Stimulated activated CD4-positive, alpha-beta T cell treated with anti-CD3 and anti-CD28 coated beads, Interleukin-15, amount 100 ng/mL, for 1 hour (primary cell): ENCODE measurements at places on chromosomes 6 and 20.

- DNase-seq = no peak
Measured at GRCh38 chr6:111605100-111605751, 452 bp downstream of the TRAF3IP2 start.

DNA sequence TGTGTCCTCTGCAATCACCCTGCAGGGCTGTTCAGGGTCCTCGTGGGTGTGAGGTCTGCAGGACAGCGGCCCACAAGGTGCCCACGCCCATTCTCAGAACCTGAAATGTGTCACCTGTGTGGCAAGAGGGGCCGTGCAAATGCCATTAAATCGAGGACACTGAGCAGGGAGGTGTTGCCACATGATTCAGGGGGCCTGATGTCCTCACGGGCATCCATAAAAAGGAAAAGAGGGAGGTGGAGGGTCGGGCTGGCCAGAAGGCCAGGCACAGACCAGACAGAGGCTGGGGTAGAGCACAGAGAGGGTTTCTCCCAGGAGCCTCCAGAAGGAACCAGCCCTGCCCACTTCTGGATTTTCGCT is 239.6 kb downstream of the ERMARD start:
- DNase-seq = no peak

DNA sequence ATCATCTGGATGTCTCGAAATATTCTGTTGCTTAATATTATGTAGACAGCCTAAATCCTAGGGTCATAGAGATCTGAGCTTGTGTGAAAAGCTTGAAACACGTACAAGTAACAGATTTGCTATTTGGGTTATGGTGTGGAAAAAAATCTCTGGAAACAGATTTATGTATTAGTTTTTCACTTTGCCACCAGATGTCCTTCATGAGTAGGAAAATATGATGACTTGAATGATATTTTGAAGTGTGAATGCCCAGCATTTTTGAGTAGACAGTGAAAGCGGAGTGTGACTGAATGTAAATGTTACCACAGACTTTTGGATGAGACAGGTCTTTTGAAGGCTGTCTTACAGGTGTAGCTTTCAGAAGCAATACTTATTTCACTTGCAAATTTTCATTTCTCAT is 4.2 kb upstream of the BMP6 start:
- no peak for DNase-seq

GRCh38 chr20:31937820-31938219 is 14.0 kb downstream of the PDRG1 start:
- no peak for DNase-seq

DNA sequence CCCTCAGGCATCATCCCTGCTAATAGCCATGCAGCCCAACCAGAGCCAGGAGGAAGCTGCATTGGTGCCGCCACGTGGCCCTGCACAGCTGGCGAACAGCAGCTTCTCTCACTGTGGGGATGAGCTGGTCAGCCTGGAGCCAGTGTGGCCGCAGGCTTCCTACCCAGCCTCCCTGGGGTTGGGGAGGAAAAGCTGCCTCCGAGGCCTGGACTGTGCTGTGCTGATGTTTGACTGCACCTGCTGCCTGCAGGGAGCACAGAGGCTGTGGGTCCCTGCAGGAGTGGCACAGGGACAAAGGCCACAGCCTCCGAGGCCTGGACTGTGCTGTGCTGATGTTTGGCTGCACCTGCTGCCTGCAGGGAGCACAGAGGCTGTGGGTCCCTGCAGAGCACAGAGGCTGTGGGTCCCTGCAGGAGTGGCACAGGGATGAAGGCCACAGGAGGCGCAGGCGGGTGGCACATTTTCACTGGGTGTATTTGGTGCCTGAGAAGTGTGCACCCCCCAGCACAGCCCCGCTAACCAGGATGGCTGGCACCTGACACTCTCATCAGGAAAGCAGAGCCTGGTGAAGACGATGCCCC is 83.9 kb downstream of the DLL1 start:
- DNase-seq = no peak

DNA sequence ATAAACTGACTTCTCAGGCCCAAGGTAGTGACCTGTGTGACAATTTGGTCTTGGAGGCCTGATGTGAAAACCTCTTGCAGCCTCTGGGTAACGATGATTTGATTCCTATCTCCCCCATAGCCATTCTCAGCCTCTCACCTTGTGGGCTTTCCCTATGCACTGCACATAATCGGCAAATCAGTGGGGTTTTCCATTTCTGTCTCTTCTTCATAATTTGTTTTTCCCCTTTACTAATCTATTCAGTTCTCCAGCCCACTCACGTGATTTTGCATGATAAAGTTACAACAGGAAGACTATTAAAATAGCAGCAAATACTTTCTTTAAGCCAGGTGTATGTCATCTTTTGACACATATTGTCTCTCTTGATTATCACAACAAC is 893.7 kb downstream of the TFAP2A start:
- DNase-seq = no peak

DNA sequence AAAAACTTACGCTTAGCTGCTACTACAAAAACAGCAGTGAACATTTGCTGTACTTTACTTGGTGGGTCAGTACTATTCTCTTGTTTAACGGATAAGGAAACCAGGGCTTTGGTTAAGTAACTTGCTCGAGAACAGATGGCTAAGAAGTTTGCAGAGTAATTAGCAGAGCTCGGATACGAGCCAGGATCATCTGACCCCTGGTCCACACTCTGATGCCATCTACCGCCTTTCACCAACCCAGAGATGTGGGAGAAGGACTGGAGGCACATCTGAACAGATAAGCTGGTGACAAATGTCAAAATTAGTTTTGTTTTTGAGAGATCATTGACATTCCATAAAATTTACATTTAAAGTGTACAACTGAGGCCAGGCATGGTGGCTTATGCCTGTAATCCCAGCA is 18.9 kb upstream of the RPL7L1 start:
- no peak for DNase-seq

DNA sequence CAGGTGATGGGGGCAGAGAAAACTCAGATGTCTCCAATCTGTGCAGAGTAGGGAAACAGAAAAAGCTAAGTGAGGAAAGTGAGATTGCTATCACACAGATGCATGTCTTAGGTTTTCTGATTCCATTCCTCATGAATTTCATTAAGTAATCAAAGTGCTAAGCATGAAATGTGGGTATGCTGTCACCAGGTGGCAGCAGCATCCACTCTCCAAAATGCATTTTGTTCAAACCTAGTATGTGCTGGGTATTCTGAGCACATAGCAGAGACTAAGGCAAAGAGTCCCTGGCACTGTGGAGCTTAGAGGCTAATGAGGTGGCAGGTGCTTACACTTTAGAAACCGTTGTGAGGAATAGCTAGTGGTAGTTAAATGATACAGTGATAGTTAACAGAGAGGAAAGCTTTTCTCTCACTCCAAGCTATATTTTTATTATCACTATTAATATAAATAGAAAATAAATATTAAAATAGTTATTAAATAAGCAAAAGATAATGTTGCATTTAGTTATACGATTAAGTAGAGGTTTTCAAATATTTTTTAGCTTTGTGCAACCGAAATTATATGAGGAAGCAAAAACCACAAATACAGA is 179.5 kb downstream of the CDH26 start:
- DNase-seq = no peak

DNA sequence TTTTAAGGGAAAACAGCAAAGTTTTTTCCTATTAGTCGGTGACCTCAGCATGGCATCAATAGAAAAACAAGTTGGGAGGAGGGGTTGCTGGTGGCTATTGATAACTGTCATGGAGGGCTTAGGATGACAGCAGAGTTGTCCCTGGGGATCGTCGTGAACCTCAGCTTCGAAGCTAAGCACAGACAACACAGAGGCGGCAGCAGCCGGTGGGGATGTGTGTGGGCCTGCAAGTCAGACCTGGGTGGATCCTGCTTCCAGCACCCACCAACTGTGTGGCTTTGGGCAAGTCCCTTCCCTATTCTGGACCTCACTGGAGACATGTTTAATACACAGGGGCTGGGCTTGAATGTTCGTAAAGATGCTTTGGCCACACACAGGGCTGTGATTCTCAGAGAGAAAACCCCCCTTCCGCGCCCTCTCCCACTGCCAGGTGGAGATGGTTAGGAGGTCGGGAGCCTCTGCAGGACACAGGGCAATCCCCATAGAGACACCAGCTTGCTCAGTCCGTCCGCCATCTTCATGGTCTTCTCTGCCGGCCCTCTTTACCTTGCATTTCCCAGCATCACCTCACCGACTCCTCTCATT is 83.1 kb upstream of the TOX2 start:
- no peak for DNase-seq

- DNase-seq = no peak
Measured at GRCh38 chr20:43953919-43954592, 39.4 kb downstream of the TOX2 start.
